EL (cell line): ENCODE measurements at places on chromosomes 13 and 19.

DNA sequence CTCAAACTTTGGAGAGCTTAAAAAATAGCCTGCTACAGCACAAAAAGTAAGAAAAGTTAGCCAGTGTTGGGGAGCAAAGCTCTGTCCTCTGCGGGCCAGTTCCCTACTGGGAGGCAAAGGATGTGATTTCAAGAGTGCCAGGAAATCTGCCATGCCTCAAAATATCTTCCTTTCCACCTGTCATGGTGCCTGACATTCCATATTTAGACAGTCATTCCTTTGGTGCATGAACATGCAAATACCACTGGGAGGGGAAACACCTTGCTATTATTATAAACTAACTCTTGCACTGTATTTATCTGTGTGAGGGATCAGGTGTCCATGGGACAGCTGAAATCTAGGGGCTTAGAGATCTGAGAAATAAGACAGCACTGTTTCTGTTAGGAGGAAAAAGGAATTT, 10.3 kb downstream of the FREM2 start:
- no peak for DNase-seq

- no peak for DNase-seq
Measured at GRCh38 chr19:46809534-46810272, 21.3 kb upstream of the SLC1A5 start.

DNA sequence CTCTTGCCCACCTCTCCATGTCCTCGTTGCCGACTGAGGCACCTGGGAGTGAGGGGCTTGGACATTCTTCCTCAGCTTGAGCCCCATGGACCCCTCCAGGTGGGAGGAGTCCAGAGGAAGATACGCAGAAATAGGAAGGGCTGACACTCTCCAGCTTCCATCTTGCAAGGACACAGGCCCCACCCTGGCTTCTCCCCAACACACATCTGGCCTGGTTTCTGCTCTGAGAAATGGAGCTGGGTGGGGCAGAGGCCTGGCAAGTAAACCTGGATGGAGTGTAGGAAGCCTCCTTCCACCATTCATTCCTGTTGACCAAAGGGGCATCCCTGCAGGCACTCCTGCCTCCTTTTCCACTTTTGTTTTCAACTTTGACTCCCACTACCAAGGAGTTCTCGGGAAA, 50.5 kb downstream of the NFIX start:
- DNase-seq = no peak

DNA sequence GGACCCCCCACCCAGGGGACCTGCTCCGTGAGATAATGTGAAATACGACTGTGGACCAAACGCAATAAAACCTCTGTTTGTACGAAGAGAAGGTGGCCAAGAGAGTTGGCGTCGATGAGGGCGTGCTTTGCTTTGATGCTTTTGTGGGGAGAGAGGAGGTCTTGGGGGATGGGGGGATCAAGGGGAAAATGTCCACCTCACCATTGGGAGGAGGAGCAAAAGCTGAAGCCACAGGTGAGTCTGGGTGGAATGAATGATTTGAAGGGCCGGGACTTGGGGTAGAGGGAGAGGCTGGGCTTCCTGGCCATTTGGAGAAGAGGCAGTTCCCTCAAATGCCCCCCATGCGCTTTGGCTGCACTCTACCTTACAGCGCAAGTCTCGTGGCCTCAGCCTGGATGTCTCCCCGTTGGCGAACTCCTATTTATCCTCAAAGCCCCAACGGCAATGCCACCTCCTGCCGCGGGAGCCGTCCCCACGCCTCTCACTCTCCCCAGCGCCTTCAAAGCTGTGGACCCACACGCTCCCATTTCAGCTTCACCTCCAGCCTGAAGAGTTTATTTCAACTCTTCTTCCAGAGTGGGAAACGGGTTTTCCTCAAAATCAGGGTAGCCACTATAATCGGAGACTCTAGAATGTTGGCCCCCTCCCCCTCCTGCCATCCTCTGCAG, 795 bp upstream of the ABCA7 start:
- DNase-seq = peak; percentile 31

DNA sequence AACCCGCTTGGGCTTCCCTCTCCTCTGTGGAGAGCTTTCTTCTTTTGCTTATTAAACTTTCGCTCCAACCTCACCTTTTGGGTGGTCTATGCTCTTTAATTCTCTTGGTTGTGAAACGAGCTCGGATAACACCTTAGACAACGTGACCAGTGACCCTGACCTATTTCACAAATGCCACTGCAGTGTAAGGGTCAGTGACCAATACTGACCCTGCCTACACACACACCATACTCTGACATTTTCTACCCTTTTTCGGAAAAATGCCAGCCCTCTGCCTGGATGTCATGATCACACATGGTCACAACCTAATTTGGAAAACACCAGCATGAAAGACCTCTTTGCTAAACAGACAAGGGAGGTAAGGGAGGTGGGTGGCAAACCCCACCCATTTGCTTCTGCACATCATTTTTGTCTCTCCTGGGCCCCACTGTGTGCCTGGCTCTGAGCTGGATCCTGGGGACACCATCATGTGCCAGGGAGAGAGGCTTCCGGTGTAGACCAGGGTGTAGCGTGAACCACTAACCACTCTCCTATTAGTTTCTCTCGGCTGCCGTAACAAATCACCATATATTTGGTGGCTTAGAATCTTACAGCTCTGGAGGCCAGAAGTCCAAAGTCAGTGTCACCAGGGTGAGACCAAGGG, 9.9 kb downstream of the ETFB start:
- no peak for DNase-seq

- peak; percentile 83 for DNase-seq
Measured at GRCh38 chr19:18304458-18305310, 18.2 kb downstream of the LSM4 start.

GRCh38 chr19:4342615-4343369, 570 bp upstream of the MPND start:
- DNase-seq = peak; percentile 100

GRCh38 chr19:1483131-1483978, 4.3 kb upstream of the C19orf25 start:
- no peak for DNase-seq

- DNase-seq = no peak
Measured at GRCh38 chr13:40984668-40985366, 34.3 kb downstream of the ELF1 start.

DNA sequence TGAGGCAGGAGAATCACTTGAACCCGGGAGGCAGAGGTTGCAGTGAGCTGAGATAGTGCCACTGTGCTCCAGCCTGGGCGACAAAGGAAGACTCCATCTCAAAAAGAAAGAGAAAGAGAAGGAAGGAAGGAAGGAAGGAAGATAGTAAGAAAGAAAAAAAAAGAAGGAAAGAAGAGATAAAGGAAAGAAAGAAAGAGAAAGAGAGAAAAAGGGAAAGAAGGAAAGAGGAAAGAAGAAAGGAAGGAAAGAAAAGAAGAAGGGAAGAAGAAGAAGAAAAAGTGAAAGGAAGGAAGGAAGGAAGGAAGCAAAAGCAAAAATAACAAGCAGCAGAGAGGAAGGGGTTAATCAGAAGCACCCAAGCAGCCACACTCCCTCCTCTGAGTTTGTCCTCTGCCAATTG, 32.1 kb downstream of the NWD1 start:
- DNase-seq = no peak

- DNase-seq = peak; percentile 88
Measured at GRCh38 chr19:11797491-11797890, 832 bp upstream of the ZNF491 start.

GRCh38 chr19:6738787-6739389, 592 bp upstream of the TRIP10 start:
- DNase-seq = no peak

GRCh38 chr19:35009424-35010415, 9.6 kb downstream of the GRAMD1A start:
- DNase-seq = no peak

- DNase-seq = no peak
Measured at GRCh38 chr19:10712045-10712444, 5.8 kb upstream of the DNM2 start.

- DNase-seq = no peak
Measured at GRCh38 chr19:7751157-7751783, 3.9 kb upstream of the CD209 start.

GRCh38 chr19:48784527-48784926, 26.3 kb downstream of the BCAT2 start:
- DNase-seq = no peak

DNA sequence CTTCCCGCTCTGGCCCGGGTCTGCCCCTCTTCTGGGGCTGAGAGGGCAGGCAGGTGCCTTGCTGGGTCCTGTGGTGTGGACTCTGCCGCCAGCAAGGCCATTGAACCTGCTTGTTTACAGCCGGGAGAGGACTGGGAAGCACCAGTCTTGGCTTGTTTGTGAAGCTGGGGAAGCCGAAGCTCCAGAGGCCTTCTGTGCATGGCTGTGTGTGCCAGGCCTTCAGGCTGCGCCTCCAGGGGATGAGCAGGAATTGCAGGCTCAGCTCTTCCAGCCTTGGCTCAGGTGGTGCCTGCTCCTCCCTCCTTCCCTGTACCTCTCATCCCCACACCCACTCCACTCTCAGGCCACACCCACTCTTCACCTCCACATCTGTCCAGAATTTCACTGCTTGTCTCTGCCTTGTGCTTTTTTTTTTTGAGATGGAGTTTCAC, 17.5 kb downstream of the NDUFB7 start:
- no peak for DNase-seq

DNA sequence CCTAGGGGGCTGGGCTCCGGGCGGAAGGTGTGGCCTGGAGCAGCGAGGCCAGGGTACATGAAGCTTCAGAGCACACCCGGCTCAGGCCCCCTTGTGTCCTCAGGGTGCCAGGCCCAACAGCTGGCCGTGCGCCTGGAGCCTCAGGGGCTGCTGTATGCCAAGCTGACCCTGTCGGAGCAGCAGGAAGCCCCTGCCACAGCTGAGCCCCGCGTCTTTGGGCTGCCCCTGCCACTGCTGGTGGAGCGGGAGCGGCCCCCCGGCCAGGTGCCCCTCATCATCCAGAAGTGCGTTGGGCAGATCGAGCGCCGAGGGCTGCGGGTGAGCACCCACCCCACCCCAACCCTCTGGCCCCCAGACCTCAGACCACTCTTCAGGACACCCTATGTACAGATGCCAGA, 3.2 kb downstream of the SYDE1 start:
- no peak for DNase-seq

DNA sequence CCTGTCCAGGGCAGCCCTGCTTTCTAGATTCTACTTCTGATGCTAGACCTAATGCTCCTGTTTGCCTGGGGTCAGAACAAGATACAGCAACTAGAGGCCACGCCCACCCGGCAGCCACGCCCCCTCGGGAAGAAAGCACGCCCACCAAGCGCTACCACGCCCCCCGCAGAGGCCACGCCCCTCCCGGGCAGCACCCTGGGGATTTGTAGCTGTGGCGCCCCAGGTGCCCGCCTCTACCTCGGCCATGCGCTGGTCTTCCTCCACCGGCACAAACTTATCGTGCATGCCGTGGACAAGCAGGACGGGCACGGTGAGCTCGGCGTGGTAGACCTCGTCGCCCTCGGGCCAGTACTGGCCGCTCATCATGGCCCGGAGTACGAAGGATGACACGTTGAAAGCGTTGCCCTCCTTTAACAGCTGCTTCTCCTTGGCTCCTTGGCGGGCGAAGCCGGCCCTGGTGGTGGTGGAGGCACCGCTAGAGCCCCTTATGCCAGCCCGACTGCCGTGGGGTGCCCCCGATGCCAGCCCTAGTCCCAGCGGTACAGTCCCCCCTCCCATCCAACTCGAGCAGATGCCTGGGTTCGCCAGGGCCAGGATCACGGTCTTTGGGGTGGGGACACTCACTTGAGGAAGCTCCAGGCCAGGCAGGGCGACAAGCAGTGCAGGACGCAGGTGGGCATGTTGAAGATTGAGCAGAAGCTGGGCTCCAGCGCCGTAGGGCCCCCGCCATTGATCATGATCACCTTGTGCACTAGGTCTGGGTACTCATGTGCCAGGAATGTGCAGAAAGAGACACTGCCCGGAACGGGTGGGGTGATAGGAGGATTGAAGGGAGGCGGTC, 9.0 kb downstream of the ABHD8 start:
- peak; percentile 34 for DNase-seq

DNA sequence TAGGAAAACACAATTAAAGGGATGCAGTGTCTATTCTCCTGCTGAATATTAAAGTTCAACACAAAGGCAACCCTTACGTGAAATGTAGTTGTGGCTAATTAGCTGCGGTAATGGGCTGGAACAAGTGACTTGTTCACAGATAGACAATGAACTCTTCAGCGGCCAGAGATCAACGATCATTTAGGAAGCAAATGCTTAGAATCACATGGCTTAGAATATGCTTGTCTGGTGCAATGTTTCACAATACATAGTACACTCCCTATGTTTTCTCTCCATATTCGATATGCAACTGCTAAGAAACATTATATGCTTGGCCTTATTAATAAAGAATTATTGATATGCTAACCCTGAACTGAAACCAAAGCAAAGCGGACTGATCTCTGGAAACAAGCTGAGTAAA, 25.7 kb upstream of the MTUS2 start:
- no peak for DNase-seq

GRCh38 chr19:14977128-14977527, 2.5 kb downstream of the SLC1A6 start:
- no peak for DNase-seq

GRCh38 chr19:4174213-4174894, 8.0 kb downstream of the SIRT6 start:
- no peak for DNase-seq

DNA sequence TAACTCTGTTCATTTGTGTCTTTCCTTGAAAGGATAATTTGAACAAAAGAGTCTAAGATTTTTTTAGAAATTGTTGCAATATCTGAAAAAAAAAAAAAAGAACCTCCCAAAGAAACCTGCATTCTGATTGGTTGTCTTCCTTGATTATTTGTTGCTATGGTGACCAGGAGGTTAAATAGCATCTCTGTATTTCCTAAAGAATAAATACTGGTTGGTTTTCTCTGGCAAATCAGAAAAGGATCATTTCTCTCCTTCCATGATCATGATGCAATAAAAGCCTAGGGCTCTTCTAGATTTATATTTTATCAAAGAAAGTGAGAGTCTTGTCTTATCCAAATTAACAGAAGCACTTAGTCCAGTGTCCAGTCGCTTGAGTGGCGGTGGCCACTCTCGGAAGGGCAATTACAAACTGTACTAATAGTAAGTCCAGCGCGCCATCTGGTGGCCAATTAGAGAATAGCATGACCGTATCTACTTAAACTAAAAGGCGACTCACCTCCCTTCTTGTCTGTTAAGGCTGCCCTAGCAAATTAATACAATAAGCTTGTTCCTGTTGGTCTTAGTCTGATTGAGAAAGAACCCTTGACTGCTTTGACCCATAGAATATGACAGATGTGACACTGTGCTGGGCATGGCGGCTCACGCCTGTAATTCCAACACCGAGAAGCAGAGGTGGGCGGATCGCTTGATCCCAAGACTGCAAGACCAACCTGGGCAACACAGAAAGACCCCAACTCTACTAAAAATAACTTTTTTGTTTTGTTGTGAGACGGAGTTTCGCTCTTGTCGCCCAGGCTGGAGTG, 47.0 kb upstream of the PNMA8B start:
- DNase-seq = peak; percentile 87

GRCh38 chr19:15576526-15577156, 38.4 kb upstream of the CYP4F8 start:
- DNase-seq = no peak

- DNase-seq = peak; percentile 38
Measured at GRCh38 chr13:74090397-74090796, 43.8 kb downstream of the KLF12 start.
